RPMI8226 (cell line): ENCODE measurements at places on chromosomes 2 and 18.

GRCh38 chr2:135960150-135960549 lies 25.3 kb downstream of the DARS1 start:
- no peak for DNase-seq

DNA sequence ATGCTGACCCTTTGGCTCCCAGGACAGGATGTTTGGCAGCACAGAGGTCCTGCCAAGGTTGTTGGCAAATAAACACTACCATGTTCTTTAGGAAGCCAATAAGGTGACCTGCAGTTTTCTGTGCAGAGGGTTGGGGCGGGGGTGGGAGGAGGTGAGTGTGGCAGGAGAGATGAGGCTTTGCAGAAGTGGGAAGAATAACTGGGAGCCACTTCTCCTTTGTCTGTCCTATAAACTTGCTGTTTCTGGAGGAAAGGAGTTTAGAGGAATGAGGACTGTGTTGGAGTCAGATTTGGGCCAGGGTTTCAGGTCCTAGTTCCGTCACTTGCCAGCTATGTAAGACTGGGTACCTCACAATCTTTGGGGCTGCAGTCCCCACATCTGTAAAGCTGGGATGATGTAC lies 187.6 kb upstream of the SPRED2 start:
- DNase-seq: no peak

DNA sequence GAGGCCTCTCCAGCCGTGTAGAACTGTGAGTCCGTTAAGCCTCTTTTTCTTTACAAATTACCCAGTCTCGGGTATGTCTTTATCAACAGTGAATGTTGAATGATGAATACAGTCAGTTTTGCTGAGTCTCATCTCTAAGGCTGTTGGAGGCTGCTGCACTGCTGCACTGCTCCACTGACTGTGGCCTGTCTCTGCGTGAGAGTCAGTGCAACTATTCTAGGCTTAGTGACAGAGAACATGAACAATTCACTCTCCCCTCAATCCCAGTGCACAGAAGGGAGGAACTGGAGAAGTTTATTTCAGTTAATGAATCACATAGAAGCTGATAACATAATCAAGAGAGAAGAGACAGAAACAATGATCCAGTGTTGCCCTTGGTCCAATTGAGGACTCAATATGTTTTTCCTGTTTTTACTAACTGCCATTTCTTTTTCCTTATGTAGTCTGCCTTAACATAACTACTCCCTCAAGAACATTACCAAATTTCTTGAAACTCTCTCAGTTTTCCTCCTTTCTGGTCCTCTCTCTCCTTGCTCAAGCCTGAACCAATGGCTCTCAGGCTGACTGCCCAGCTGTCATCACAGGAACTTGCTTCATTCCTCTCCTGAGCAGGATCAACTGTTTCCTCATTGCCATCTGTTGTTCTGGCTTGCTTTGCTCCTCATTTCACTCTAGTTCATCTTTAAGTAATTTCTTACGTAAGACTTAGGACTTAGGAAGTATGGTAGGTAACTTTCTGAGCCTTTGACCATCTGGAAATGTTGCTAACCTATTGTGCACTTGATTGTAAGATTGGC lies 483.2 kb downstream of the METTL4 start:
- no peak for DNase-seq

- DNase-seq: peak; percentile 67
These were observed 22.8 kb upstream of the PXDN start for GRCh38 chr2:1766851-1767811.

GRCh38 chr18:50447952-50448351 lies 73.1 kb downstream of the SKA1 start:
- DNase-seq: no peak

DNA sequence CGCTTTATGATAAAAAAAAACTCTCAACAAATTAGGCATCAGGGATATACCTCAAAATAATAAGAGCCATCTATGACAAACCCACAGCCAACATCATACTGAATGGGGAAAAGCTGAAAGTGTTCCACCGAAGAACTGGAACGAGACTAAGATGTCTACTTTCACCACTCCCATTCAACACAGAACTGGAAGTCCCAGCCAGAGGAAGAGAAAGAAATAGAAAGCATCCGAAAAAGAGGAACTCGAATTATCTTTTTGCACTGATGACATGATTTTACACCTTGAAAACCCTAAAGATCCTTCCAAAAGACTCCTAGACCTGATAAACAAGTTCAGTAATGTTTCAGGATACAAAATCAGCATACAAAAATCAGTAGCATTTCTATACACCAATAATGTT lies 121.6 kb downstream of the ZRANB3 start:
- no peak for DNase-seq

DNA sequence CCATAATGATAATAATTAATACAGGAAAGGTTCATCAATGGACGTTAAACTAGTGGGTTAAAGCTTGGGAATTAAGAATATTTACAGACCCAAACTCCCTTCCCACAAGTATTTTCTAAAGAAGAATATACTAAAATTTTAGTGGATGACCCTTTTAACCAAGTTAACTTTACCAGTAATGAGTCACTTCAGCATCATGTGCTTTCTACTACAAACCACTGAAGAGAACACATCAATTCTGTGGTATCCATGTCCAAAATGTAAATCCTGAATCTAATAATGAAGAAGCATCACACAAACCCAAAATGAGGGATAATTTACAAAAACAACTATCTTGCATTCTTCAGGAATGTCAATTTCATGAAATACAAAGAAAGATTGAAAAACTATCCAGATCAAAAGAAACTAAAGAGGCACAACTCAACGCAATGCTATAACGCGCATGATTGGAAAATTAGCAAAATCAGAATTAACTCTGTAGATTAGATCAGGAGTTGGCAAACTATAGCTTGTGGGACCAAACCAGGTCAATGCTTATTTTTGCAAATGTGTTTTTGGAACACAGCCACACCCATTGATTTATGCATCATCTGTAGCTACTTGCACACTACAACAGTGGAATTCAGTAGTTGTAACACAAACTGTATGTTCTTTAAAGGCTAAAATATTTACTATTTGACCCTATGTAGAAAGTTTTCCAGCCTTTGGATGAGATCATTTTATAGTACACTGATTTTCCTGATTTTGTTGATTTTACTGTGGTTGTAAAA lies 27.5 kb downstream of the COPS8 start:
- DNase-seq: no peak

- peak; percentile 41 for DNase-seq
These were observed 120.5 kb upstream of the POU3F3 start for GRCh38 chr2:104733226-104733943.

GRCh38 chr2:3044587-3045317 lies 332.9 kb downstream of the EIPR1 start:
- DNase-seq: no peak

DNA sequence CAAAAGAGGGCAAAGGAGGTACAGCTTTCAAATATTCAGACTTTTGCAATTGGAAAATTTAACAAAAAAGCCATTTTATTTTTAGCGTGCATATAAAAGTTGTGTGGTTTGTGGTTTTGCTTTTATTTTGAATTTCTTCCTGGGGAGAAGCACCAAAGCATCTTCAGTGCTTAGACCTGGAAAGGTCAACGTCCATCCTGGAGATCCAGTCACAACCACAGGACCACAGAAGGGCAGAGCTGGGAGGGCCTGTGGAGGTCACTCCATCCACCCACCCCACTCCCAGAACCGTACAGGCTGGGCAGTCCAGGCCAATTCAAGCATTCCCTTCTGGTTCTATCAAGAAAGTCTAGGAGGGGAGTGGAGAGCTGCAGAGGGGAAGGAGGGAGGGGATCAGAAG lies 43.8 kb downstream of the MPHOSPH10 start:
- no peak for DNase-seq

DNA sequence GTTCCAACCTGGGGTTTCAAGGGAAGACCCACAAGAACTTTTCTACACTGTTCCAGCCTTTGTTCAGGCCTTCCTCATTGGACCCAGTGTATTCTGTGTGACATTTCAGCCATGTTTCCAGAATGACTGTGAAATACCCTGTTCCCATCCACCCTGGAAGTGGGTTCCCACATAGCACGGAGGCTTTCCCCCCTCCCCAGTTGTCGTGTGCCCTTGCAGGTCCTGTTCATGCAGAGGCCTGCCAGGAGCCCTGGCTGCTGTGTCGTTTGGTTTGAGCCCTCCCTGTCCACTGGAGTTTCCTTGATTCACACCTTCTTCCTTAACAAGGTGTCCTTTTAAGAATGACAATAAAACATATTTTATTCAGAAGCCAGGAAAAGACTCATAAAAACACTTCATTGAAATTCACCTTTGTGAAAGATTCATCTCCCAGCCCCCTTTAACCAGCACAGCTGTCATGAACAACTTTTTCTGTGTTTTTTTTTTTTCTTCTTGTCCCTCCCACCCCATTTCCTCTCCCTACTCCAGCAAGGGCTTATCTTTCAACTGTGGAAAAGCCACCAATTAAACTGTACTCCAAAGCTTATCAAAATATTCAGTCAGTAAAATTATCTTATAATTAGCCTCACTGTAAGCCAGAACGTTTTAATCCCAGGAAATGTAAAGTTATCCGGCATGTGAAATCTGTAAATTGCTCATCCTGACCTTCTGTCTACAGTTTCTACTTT lies 106.4 kb downstream of the ACOXL start:
- no peak for DNase-seq
